Hepatic stellate cell (primary cell): ENCODE measurements at places on chromosomes 3 and 15.
A peak's percentile ranks its signal among the peaks of the same experiment; 100 is the strongest.

GRCh38 chr3:61416618-61417017, 144.8 kb upstream of the PTPRG start:
- no peak for DNase-seq

GRCh38 chr3:45980229-45980813, 15.3 kb downstream of the FYCO1 start:
- DNase-seq, result no peak

- peak; percentile 27 for DNase-seq
Observed at GRCh38 chr3:71641674-71642073, 58.1 kb upstream of the FOXP1 start.

GRCh38 chr3:132417695-132418411, 551 bp downstream of the DNAJC13 start:
- peak; percentile 53 for DNase-seq

DNA sequence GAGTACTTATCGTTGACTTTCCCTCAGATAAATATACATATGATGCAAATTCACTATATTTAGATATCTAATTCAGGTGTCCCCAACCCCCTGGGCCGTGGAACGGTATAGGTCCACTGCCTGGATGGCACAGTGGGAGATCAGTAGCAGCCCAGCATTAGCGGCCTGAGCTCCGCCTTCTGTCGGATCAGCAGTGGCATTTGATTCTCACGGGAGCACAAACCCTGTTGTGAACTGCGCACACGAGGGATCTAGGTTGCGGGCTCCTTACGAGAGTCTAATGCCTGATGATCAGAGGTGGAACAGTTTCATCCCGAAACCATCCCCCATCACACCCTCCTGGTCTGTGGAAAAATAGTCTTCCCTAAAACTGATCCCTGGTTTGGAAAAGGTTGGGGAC, 6.9 kb downstream of the KNL1 start:
- DNase-seq, result no peak

GRCh38 chr3:58526515-58526957, 10.5 kb downstream of the ACOX2 start:
- DNase-seq, result peak; percentile 94

- DNase-seq, result no peak
Observed at GRCh38 chr3:184608209-184608608, 46.6 kb downstream of the EPHB3 start.

- no peak for DNase-seq
Observed at GRCh38 chr3:57006179-57006657, 54.2 kb upstream of the SPATA12 start.

GRCh38 chr3:123723070-123723469, 138.2 kb upstream of the HACD2 start:
- DNase-seq, result no peak

- no peak for DNase-seq
Observed at GRCh38 chr3:128942161-128942952, 51.5 kb downstream of the CFAP92 start.

- no peak for DNase-seq
Observed at GRCh38 chr3:178500631-178501030, 35.6 kb upstream of the KCNMB2 start.

DNA sequence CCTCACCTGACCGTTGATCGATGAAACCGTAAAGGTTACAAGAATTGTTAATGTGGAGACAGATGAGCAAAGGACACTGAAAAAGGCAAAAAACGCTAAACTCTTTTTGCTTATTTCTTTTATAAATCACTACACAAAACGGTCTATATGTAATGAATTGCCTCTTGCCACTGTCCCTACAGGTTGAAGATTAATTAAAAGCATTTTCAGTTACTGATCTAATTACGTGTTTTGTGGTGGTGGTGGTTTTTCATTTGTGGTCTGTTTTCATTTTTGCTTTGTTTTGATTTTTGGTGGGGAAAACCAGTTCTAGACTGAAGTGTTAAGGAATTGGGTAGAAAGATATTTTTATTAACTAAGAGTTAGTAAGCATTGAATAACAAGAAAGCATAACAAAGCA, 299.2 kb upstream of the LRRN1 start:
- no peak for DNase-seq

- no peak for DNase-seq
Observed at GRCh38 chr3:178810181-178810580, 261.4 kb downstream of the ZMAT3 start.

GRCh38 chr3:11576453-11576852, 67.3 kb downstream of the VGLL4 start:
- no peak for DNase-seq

GRCh38 chr15:62369454-62369853, 204.4 kb upstream of the C2CD4B start:
- no peak for DNase-seq

- peak; percentile 8 for DNase-seq
Observed at GRCh38 chr3:87298111-87298718, 21.8 kb upstream of the POU1F1 start.

DNA sequence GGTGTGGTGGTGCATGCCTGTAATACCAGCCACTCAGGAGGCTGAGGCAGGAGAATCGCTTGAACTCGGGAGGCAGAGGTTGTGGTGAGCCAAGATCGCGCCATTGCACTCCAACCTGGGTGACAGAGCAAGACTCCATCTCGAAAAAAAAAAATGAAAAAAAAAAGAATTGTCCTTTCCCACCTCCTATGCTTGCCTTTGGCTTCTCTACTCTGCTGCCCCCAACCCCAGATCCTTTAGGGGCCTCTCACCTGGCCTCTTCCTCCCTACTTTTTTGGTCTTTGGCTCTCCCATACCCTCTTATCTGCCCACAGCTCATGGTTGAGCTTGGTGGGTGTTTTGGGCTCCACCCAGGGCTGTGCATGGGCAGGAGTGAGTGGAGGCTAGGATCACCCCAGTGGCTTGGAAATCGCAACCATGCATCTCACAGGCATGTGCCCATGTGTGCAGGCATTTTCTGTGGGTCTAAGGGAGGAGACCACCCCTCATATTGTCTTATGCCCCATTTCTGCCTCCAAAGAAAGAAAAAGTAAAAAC, 2.1 kb upstream of the SHISA5 start:
- no peak for DNase-seq

GRCh38 chr3:1375145-1375544, 282.3 kb downstream of the CNTN6 start:
- DNase-seq, result no peak

DNA sequence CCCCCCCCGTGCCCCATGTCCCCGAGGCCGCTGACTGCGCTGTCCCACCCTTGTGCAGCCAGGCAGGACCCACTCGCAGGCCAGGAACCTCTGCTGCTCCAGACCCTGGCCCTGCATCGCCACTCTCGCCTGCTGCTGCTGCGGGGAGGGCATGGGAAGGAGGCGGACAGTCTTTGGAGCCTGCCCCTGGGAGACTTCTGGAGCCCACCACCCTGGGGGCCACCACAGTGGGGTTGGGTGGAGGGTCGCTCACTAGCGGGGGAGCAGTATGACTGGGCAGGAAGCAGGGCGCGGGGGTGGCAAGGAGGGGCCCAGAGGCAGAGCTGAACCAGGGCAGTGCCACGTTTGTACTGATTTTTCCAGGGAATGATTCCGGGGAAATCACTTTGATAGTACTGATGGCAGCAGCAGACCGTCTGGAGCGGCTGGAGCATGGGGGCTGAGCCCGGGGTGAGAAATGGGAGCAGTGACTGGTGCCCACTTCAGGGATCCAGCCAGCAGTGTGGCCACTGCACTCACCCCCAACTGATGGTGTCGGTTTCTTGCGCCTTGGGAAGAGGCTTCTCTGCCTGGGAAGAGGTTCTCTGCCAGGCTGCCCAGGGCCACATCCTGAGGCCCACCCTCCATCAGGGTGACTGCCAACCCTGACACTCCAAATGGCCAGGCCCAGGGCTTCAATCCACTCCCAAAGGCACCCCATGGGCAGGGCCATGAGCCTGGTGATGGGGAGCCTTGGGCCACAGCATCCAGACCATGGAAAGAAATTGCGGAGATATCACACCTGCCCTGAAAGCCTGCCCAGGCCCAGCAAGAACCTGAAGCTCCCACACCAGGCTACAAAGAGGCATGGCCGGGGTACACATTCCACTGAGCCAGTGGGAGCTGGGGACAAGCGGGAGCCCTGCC, 53.7 kb downstream of the LSAMP start:
- no peak for DNase-seq

- DNase-seq, result no peak
Observed at GRCh38 chr3:187251599-187251998, 39.9 kb downstream of the MASP1 start.

- no peak for DNase-seq
Observed at GRCh38 chr3:25775936-25776335, 7.3 kb downstream of the NGLY1 start.

DNA sequence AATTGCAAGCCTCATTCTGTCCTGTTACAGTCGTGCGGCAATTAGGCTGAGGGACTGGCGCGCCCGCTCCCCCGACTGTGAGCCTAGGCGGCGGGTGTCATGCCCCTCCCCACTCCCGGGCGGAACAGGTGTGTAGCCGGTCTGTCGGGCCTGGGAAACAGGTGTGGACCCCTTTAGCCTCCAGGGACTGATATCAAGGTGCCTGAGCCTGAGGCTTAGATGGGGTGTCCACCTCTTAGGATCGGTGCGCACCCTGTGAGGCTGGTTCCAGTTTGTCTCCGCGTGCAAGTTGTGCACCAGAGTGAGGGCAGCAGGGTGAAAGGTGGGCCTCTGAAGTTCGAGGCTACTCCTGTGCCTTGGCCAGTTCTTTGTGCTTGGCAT, 686 bp downstream of the VPS8 start:
- no peak for DNase-seq

- no peak for DNase-seq
Observed at GRCh38 chr3:100198579-100199269, 62.1 kb upstream of the TBC1D23 start.

GRCh38 chr15:33369941-33370622, 59.3 kb downstream of the RYR3 start:
- no peak for DNase-seq

- DNase-seq, result no peak
Observed at GRCh38 chr3:187571701-187572100, 98.5 kb downstream of the SST start.

- DNase-seq, result no peak
Observed at GRCh38 chr3:24523988-24524727, 29.5 kb upstream of the THRB start.

- no peak for DNase-seq
Observed at GRCh38 chr3:114858329-114858728, 288.8 kb downstream of the ZBTB20 start.

- no peak for DNase-seq
Observed at GRCh38 chr15:82951472-82952157, 905 bp downstream of the HOMER2 start.

DNA sequence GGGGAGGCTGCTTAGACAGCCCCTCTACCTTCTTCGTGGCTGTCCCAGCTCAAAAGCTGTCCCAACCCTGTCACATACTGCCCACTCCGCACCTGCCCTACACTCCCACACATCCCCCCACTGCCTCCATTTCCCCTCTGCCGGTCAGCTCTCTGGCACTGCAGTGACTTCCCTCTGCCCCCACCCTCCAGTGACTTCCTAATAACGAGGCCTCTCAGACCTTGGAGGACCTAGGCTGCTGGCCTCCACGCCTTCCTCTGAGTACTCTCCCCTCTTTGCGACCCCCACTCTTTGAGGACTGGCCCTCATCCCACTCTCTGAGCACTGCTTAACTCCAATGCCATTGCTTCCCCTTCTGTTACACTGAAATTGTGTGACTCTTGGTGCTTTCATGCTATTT, 45.3 kb downstream of the KY start:
- DNase-seq, result no peak

DNA sequence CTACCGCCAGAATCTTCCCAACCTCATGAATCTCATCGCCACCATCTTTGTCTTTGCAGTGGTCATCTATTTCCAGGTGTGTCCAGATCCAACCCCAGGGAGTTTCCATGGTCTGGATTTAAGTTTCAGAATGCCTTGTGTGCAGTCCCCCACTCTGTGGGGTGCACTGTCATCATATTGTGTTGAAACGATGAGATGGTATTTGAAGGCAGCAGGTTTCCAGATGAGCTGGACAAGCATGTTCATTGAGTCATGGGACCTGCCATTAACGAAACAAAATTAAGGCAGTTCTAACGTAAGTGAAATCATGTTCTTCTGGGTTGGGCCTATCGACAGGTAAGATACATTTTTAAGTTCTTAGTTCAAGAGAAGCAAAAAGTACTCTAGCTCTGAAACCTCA, 12.7 kb downstream of the SEC61A1 start:
- no peak for DNase-seq

DNA sequence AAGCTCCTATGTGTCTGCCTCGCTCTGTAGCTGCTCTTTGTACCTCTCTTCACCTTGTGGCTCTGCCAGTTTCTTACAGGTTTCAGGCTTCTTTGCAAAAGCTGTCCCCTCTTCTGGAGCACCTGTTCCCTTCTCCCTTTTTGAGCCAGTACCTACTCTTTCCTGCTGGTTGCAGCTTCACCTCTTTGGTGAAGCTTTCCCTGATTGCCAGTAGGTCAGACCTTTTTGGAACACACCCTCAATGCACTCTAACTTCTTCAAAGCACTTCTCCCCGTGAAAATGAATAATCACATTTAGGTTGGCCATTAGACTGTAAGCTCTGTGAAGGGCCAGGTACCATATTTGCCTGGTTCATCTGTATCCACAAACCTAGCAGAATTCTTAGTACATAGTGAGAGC, 60.3 kb downstream of the BHLHE40 start:
- no peak for DNase-seq

- no peak for DNase-seq
Observed at GRCh38 chr3:123757281-123757940, 126.7 kb downstream of the MYLK start.

DNA sequence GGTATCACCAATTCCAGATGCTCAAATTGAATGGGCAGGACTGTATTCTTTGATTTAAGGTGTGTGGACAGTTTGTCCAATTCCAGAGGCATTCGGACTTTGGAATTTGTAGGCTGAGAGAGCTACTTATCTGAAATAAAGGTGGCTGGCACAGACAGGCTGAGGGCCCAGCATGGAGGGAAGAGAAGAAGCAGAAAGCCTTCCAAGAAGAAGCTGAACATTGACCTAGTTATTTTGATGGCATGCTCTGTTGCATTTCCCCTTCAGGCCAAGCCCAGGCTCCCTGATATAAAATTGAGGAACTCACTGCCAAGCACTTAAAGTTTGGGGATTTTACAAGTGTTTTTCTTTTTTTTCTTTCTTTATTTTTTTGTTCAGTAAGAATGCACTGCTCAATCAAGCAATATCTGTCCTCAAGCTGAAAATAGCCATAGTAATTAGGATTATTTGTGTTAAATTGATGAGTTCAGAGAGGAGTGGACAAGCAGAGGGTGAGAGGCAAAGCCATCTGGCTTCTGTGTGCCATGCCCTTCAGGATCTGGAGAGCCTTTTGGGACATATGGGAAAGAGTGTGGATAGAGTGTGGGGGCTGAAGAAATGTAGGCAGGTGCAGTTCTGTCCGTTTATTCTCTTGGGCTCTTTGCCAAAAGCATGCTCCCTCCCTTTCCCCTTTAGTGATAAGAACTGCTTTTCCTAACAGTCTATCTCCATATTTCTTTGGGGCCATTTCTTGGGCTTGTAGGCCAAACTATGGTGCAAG, 148.9 kb downstream of the OXSM start:
- no peak for DNase-seq

DNA sequence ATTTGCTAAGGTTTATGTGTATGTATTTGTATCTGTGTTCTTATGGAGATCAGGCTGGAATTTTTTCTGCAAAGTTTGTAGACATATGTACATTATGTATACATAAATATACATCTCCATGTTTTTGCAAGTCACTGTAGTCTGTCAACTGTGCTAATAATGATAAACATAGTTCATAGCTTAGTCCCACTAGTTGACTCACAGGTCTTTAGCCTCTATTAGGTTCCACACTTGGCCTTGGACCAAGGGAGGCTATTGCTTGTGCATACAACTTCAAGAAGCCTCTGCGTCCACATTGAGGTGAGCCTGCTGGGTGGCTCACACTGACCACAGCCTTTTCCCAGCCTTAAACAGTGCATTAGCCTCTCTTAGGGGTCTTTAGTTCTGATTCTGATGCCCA, 243.8 kb upstream of the PEX5L start:
- peak; percentile 12 for DNase-seq

- no peak for DNase-seq
Observed at GRCh38 chr15:81309647-81310450, 14.1 kb downstream of the STARD5 start.
